Osteoblast (primary cell): ENCODE measurements at places on chromosomes 11 and 22.

- DNase-seq: peak; percentile 77
Measured at GRCh38 chr22:18987765-18988164, 51.7 kb upstream of the PRODH start.

- peak; percentile 92 for DNase-seq
Measured at GRCh38 chr11:126257764-126258163, 10.9 kb downstream of the SRPRA start.

GRCh38 chr22:49025791-49026493 lies 801.7 kb downstream of the BRD1 start:
- DNase-seq: peak; percentile 72

DNA sequence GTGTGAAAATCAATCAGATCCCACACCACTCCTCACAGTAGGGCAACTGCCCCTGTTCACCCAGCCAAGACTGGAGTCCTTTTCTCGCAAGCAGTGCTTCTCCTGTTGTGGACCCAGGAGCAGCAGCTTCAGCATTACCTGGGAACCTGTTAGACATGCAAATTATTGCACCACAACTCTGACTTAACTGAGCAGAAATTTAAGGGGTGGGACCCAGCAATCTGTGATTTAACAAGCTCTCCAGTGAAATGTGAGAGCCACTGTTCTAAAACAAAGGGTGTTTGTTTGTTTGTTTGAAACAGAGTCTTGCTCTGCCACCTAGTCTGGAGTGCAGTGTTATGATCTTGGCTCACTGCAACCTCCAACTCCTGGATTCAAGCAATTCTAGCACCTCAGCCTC lies 591.4 kb downstream of the SOX6 start:
- DNase-seq: no peak

DNA sequence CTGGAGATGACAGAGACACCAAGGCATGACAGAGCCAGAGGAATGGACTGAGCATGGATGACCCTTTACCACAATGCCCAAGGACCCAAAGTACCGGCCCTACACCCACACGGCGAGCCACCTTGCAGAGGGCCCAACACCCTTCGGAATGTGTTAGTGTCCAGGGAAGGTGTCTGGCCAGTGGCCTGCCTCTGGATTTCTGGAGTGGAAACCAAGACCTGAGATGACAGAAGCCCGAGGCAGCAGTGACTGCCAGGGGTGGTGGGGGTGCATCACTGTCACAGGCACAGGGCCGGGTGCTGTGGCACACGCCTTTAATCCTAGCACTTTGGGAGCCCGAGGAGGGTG lies 28.7 kb downstream of the PDGFB start:
- DNase-seq: no peak

- DNase-seq: peak; percentile 95
Measured at GRCh38 chr11:19344661-19345518, 104.1 kb upstream of the E2F8 start.

- DNase-seq: no peak
Measured at GRCh38 chr22:29983296-29983917, 96.9 kb upstream of the HORMAD2 start.

- DNase-seq: no peak
Measured at GRCh38 chr11:65474864-65475263, 24.0 kb upstream of the MALAT1 start.

DNA sequence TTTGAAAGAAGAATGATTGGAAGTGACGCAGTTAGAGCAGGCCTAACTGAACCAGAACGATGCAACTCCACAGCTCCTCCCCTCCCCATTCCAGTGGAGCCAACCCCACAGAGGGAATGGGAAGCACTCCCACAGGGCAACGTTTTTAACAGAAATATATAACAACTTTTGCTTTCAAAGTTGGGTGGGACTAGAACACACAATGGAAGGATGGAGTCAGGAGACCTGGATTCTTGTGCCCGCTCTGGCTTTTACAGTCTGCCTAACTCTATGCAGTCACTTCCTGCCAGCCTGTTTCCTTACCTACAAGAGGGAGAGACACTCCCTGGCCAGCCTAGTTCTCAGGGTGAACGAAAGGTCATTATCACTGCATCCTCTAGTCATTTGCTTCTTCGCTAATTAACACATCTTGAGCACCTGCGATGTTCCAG lies 75.5 kb downstream of the PACSIN2 start:
- DNase-seq: no peak

- no peak for DNase-seq
Measured at GRCh38 chr11:34091825-34092224, 13.6 kb upstream of the NAT10 start.

GRCh38 chr11:6674862-6675261 lies 8.3 kb downstream of the MRPL17 start:
- DNase-seq: no peak

- DNase-seq: no peak
Measured at GRCh38 chr11:23095650-23096189, 235.4 kb upstream of the CCDC179 start.

DNA sequence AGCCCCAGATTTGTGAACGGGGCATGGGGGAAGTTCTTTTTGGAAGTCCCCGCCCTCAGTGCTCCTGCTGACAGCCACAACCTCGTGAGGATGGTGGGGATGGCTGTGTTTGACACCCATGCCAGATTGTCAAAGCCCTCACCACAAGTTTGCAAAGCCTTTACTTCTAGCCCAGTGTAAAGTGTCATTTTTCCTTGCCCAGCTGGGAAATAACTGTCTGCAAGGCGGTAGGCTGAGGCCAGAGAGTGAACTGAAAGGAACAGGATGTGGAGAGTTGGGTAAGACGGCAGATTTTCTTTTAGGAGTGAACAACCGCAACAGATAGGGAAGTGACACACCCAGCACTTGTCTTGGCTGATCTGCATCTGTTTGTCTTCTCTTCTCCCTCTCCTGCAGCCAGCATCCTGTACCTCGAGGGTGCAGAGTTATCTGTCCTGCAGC lies 13.6 kb downstream of the IL17RA start:
- DNase-seq: no peak

DNA sequence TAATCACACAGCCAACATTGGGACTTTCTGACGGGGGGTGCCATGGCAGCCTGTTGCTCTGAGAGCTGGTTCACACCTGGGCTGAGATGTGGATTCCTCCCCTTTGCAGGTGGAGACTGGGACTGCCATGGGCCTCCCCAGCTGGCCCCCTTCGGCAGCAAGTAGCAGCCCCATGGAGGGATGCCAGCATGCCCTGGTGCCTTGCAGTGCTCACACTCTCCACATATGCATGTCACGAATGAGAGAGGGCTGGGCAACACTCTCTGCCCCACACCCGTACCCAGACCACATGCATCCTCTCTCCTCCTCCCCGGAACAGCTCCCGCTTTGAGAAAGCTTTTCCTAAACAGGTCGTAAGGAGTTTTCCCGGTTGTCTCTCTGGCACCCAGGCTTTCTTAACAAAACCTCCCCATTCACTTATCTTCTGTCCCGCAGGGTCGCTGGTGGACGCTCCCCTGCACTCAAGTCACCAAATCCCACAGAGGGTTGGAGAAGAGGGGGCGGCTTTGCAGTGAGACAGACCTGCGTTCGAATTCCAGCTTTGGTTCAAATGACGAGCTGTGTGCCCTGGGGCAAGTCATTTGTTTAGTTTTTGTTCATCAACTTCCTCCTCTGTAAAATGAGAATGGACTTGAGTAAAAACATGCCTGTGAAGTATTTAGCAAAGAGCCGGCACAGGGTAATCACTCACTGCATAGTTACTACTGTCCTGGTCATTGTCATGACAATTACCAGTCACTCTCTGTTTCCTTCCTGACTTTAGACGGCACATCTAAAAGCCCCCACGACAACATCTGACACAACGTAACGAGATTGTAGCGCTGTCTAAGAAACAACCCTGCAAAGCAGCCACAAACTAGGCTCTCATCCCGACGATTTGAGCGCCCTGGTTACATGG lies 231.3 kb upstream of the B3GAT1 start:
- no peak for DNase-seq

DNA sequence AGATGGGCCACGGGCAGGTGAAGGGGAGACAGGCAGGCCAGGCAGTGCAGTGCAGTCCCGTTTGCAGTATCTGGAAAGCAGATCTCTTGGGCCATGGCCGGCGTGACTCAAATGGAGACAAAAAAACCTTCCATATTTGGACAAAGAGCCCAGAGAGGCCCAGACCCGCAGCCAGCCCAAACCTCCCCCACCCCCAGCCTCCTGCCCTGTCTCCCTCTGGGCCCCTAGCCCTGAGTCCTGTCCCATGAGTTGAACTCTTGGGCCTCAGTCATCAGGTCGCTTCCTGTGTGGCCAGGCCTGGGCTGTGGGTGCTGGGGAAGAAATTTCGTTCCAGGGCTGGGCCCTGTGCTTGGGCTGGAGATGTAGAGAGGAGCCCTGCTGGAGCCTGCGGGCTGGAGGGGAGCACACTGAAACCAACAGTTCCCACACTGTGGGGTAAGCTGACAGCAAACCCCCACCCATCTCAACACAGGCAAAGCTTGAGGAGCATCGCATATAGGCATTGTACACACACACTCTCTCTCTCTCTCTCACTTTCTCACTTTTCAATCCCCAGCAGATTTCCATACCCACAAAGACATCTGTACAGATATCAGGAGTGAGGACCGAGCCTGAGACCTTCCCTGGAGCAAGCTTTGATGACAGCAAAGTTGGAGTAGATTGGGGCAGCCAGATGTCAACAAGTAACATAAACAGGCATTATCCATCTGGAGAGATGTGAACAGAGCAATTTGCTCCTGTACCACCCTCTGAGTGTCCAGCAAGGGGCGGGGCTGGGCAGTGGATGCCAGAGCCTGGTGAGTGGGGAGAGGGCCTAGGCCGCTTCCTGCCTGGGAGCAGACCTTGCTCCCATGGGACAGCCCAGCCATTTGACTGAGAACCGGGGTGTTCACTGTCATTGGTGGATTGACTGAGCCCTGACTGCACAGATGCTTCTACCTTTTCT lies 17.2 kb downstream of the ARHGEF17 start:
- peak; percentile 92 for DNase-seq

GRCh38 chr22:36691488-36691887 lies 12.1 kb downstream of the CACNG2 start:
- DNase-seq: no peak

- DNase-seq: no peak
Measured at GRCh38 chr11:105407101-105407500, 202.8 kb upstream of the GRIA4 start.

DNA sequence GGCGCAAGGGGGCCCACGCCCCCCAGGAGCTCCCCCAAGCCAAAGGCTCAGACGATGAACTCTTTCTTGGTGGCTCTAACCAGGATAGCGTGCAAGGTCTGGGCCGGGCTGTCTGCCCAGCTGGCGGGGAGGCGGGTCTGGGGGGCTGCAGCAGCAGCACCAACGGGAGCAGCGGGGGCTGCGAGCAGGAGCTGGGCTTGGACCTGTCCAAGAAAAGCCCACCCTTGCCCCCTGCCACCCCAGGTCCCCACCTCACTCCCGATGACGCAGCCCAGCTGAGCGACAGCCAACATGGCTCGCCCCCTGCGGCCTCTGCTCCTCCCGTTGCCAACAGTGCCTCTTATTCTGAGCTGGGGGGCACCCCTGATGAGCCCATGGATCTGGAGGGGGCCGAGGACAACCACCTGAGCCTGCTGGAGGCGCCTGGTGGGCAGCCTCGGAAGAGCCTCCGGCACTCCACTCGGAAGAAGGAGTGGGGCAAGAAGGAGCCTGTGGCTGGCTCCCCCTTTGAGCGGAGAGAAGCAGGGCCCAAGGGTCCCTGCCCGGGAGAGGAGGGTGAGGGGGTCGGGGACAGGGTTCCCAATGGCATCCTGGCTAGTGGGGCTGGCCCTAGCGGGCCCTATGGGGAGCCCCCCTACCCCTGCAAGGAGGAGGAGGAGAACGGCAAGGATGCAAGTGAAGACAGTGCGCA lies 21.6 kb upstream of the TMEM191C start:
- no peak for DNase-seq

DNA sequence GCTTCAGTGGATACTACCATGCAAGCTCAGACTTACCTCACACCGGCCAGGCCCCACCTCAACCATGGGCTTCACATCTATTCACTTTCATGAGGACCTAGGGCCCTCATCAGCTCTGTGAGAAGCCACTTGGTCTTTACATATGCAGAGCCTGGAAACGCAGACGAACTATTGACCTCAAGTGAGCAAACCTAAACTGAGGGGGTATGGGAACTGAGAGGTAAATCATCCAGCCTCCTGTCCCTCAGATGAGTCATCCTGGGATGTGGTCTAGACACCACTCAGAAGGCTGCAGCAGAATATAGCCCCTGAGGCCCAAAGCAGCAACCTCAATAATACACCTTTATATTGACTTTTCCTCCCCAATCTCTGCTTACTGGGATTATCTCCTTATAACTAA lies 578.0 kb downstream of the INSC start:
- no peak for DNase-seq

DNA sequence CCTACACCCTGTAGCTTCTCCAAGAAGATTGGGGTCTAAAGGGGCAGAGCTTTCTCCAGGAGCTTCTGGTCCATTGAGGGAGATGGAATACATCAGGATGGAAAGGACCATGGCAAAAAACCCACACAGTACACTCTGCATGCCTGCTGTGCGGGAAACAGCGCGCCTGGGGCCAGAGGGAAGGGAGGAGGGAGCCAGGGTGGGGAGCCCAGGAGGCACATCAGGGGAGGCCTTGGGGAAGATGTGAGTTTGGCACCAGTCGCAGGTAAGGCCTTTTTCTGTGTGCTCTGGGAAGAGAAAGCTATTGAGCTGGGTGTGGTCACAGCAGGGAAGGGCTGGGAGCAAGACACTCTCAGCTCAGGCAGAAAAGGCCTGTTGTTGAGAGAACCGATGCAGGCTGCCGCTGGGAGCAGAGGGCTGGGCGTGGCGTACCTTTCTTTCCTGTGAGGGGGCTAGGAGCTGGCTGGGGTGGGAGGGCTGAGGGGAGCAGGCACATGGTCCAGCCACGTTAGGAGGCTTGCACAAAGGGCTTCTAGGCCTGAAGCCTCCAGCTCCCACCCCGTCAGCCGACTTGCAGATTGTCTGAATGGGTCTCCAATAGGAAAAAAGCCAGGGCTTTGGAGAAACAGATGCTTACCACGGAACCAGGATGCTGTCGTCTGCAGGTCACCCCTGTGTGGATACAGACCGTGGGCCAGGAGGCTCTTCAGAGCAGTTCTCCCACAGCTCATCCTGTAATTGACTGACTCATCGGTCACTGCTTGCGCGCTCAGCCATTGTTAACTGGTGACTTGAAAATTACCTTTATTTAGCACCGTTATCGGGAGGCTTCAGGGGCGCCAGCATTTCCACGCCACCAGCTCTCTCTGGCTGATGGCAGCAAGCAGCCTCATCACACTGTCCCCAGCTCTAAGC lies 237.3 kb downstream of the ST3GAL4 start:
- peak; percentile 37 for DNase-seq

DNA sequence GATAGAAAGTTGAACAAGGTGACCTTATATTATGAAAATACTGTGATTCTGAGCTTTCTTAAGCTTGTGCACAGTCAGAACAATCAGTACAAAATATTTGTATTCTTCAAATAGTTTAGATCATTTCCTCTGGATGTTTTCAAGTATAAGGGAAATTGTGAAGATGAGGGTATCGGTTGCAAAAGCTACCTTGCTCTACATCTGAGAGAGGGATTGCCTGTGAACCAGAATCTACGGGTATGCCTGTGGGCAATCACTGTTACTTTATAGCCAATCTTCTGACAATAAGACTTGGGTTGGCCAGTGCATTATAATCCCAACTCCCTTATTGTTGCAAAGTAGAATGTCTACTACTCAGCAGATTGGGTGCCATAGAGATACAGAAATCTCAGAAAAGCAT lies 90.5 kb downstream of the NTM start:
- no peak for DNase-seq
